MG63 (cell line): ENCODE measurements at places on chromosomes 5 and 9. TPM values are rescaled to one million over a fixed set of nuclear protein-coding genes. Genes with fewer than 3 reads are reported as not detected.

CCDC192 gene
- total RNA-seq = not detected in 2 replicates

SPINK6 gene
- not detected in 2 replicates for total RNA-seq

DNA sequence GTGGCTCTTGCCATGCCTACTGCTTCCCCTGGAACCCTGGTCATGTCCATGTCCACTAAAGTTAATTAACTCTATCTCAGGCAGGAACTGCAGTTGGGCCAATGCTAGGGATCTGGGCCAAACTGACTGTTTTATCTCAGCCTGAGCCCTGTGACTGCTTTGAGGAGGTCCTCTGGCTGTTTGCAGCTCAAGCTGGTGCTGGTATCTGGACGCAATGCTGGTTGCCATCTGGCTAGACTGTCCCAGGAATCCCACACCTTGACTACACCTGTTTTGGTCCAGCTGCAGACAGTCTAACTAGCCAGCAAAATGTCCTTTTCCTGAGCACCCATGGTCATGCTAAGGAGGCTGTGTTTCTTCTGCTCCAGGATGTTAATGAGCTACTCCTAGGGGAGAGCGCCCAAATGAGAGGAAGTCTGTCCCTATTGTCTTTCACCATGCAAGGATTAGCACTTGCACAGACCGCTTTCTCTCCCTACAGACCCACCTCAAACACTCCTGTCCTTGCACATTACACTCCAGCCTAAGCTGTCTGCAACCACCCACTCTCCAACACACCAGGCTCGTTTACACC, 251.0 kb downstream of the SH3GL2 start:
- DNase-seq = no peak

CHSY3 gene
- not detected in 2 replicates for total RNA-seq

GRCh38 chr5:33507426-33507825, 66.7 kb downstream of the TARS1 start:
- no peak for DNase-seq

GRCh38 chr5:122351416-122352157, 39.5 kb downstream of the SNCAIP start:
- DNase-seq = no peak

- DNase-seq = peak; percentile 89
Observed at GRCh38 chr9:86321373-86321772, 32.8 kb downstream of the TUT7 start.

DNA sequence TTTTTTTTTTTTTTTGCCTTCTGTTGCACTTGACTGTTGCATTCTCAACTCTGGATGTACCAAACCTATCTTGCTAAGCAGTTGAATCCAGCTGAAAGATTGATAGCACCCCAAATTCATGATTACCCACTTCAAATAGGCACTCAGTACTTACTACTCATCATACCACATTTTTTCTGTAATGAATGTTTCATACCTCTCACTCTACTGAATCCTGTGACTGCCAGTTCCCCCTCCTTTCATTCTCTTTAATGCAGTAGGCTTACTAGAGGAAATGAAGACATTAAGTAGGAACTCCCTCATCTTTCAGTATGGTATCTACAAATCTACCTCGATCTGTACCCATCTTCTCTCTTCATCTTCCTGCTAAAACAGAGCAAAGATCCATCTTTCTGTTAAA, 6.8 kb downstream of the INVS start:
- no peak for DNase-seq

DNA sequence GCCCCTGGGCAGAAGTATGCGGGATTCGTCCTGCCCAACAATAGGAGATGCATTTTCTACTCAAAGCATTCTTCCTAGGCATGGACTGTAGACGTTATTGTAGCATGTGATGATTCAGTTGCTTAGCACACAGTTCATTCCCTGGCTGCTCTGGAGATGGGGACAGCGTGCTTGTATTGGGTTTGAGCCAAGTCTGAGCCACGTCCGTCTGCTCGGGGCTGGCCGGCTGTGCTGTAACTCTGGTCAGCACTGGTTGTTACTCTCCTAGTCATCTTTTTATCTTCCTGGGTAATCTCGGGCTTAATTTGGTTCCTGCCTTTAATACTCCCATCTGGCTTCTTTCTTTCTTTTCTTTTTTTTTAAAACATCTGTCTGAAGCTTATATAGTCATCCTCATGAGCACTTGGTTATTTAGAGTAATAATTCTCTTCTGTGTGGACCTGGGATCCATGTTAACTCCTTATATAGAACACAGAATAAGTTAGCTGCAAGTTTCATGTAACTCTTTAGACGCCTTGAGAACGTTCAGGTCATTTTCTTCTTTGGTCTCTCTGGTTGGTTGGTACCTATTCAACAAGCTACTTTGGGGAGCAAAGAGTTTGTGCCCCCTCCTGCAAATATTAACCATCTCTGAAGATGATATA, 118.8 kb upstream of the RPS23 start:
- DNase-seq = peak; percentile 97

DNA sequence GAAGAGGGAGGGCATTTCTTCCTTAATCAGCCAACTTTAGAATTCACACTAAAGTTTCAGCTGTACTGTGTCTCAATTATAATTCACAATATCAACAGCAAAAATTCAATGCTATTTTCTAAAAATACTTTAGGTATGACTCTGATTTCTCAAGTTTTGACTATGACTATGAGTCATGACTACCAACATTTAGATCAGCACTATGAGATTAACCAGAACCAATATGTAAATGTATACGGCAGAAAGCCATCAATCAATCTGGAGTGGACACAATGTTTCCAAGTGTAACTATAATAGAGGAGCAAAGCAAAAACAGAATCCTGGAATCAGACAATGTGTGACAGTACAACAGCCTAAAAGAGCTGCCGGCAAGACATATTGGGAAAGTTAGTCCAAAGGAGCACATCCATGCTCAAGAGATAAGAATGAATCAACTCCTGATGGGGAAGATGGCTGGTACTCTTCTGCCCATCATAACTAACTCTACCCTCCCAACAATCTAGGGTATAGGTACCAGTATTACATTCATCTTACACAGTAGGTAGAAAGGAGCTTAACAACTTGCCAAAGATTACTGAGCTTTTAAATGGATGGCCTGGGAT, 294.4 kb downstream of the SEMA5A start:
- no peak for DNase-seq
